Neuronal stem cell (in vitro differentiated cells): ENCODE measurements at places on chromosomes 4 and X.

- no peak for DNase-seq
Measured at GRCh38 chrX:112066813-112067212, 15.8 kb downstream of the TRPC5 start.

GRCh38 chrX:138690591-138690990 lies 20.9 kb downstream of the FGF13 start:
- no peak for DNase-seq

- DNase-seq: no peak
Measured at GRCh38 chr4:158625544-158625943, 46.1 kb downstream of the C4orf46 start.

DNA sequence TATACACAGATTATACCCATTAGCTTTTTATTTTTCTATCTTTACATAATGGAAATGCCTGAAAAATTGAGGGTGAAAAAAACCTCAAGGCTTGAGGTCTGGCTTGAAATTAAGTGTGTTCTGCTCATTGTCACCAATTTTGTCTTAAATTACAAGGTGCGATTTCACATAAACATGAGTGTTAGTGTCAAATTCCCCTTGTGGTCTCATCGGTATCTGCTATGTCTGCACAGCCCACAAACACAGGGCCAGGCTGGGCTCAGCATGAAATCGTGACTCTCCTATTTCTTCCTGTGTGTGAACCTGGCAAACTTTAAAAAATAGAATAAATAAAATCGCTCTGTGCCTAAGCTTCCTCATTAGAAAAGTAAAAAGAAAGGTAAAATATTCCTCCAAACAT lies 109.1 kb downstream of the CRLF2 start:
- DNase-seq: no peak

DNA sequence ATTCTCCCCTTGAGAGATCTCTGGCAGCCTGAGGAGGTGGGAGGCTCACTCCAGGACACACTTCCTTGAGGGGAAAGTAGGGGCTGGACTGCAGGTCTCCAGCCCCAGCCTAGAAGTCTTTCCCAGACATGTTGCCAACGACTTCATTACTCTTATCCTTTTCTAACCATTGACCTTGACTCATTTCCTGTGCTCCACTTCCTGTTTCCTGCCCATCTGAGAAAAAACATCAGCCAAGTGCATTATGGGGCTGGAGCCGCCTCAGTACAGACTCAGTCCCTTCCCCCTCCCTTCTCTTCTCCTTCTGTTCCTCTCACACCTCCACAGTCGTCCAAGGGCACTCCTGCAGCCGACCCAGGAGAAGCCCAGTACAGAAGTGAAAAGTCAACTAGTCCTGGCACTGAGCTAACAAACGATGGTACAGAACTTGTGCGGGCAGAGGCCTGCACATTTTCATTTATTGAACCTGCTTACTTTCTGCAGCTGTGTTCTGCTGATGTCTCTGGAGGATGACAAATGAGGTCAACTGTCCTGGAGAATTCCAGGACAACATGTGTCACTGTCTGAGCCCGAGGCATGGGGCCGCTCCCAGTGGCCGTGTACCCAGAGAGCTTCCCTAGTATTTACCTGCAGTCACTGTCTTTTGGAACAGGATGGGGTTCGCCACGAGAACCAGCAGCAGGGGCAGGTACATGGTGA lies 20.1 kb downstream of the GPR143 start:
- no peak for DNase-seq
